ENCODE measurements at places on chromosomes 2 and 18. TPM values are rescaled to one million over a fixed set of nuclear protein-coding genes. Genes with fewer than 3 reads are reported as not detected.

CELF4 gene
- polyA plus RNA-seq = 0.30 TPM

DNA sequence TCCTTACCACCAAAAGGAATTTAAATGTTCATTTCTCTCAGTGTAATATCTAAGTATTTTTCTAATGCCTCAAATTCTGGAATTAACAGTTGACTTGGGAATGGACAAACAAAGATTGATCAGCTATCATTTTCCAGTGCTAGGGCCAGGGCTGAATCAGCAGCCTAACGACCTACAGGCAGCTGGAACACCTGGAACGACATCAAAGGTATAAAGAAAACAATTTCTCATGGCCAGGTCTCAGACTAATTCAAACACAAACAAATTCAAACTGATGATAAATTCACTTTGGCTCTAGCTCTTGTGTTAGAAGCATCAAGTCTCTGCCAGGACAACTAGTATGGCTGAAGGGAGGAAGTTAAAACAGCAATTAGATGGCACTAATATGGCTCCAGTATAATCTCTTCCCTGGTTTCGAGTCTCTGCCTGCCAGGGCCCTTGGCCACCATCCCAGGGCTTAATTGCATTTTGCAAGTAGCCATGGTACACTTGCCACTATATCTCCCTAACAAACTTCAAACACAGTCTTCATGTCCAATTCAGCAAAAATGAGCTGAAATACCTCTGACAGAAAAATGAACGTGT lies 70.2 kb upstream of the FSHR start:
- DNase-seq = no peak

DNA sequence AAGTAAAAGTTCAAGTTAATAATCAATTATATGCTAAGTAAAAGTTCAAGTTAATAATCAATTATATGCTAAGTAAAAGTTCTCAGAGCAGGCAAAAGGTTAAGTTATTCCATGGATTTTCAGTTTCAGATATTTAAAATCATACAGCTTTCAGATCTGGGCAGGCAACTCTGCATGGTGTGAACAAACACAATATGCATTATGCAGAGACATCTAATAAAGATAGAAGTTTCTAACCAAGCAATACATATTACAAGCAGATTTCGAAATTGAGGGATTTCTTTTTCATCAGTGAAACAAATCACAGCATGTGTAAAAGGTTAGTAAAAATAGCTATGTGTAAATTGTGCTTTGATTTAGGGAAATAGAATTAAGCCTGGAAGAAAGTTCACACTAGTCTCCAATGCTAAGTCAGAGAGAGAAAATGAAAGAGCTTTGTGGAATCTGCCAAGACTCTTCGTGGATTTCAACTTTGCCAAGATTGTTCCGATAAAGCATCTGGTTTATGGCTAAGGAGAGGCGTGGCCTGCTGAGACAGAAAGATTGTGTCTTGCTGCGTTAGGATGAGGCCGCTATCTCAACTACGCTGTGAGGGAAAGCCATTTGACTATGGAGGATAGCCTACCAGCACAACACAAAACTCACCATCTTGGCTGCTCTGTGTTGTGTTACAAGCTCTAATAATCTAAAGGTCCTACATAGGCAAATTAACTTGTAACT lies 60.1 kb upstream of the SLC16A14 start:
- DNase-seq = no peak

GRCh38 chr2:65435625-65436168 lies 3.3 kb upstream of the SPRED2 start:
- peak; percentile 18 for DNase-seq

All from CD4-positive, CD25-positive, alpha-beta regulatory T cell (primary cell).